ENCODE measurements at places on chromosomes 7 and 10.

- no peak for DNase-seq
Observed at GRCh38 chr7:44473295-44473694, 17.2 kb downstream of the NUDCD3 start.

- DNase-seq, result no peak
Observed at GRCh38 chr10:130215151-130215930, 79.2 kb downstream of the GLRX3 start.

DNA sequence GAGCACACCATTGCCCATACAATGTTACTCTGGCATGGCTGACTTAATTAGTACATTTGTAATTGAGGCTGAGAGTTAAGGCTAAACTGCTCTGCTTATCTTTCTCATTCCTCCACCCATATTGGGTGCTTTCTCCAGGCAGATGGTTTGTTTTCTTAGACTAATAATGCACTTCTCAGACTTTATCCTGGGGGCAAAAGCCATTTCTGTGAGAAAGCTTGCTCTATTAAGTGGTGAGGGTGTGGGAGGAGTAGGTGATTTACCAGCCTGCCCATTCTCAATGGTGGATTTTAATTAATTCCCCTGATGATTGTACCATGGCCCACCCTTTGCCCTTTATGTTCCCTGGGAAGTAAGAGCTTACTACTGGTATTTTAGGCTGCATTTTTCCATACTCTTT is 174.8 kb downstream of the FOXP2 start:
- no peak for DNase-seq

DNA sequence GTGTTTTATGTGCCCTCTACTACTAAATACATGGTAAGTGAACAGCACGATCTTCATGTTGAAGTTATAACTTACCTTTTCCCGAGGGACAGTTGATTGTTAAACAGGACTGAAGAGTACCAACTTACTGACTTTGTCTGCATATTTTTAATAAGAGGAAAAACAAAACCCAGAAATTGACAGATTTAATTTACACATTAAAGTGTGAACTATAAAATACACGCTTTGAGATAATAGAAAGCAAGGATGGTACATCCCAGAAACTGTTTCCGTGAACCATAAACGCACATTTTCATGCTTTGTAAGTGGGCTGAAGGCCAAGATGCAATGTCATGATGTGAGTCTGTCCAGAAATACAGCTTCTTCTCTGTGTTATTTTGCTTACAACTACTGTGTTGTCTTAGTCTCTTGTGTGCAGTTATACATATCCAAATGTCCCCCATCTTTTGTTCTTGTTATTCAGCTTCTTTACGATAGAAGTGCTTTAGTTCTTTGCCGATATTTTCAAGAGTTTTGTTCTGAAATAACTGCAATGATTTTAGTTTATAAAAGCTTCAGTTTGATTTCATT is 190.1 kb downstream of the MLLT10 start:
- no peak for DNase-seq

DNA sequence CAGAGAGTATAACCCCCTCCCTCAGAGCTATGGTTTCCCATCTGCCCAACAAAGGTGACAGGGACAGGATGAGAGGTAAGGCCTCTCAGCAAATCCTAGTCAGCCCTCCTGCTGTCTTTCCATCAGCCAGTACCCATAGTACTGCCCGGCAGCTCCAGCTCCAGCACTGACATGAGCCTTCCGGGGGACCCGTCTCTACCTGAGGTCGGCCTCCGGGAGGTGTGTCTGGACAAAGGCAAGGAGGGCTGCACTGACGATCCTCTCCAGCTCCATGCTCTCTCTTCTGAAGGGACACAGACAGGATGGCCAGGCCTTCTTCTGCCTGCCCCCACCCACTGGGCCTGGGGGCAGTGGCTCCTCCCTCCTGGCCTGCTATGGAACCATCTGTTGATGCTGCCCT is 4.3 kb downstream of the FBXL15 start:
- no peak for DNase-seq

DNA sequence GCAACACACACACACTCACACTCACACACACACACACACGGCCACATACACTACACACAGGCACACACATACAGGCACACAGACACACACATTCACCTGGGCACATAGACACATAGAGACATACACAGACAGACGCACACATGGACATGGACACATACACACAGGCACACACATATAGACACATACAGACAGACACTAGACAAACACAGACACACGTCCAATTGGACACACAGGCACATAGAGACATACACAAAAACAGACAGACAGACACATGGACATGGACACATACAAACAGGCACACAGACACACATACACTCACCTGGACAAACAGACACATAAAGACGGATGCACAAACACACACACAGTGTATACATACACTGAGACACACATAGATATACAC is 21.7 kb upstream of the ACTR3B start:
- DNase-seq, result no peak

DNA sequence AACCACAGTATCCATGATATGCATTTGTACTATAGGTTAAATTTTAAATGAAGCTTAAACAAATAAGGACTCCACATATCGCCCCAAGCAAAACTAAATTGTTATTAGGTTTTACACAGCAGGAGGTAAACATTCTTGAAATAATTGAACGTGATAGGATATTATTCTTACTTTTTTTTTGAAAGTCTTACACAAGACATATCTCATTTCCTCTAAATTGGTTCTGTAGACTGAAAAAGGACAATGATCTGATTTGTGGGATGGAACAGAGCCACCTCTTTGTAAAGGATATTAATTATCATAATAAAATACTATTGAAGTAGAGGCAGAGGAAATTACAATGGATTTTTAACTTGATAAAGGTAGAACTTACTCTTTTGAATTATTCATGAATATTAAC is 155.1 kb upstream of the SEMA3D start:
- DNase-seq, result no peak

- no peak for DNase-seq
Observed at GRCh38 chr10:8047452-8048280, 6.8 kb upstream of the GATA3 start.

GRCh38 chr7:66371096-66371824 is 166.1 kb downstream of the TPST1 start:
- no peak for DNase-seq

GRCh38 chr7:43653891-43654504 is 71.1 kb downstream of the STK17A start:
- no peak for DNase-seq
